Psoas muscle (tissue), 8 donors: ENCODE measurements at places on chromosomes 3 and 15. TPM values are rescaled to one million over a fixed set of nuclear protein-coding genes. Genes with fewer than 3 reads are reported as not detected.

CACNA2D2 gene
- 0.14 TPM for polyA plus RNA-seq

SCAANT1 gene
- not detected for polyA plus RNA-seq

CCRL2 gene
- polyA plus RNA-seq: 0.55 TPM

RHCG gene
- 0.55 TPM for polyA plus RNA-seq

LSG1 gene
- polyA plus RNA-seq: 46.8 TPM

IGF2BP2 gene
- 1.1 TPM for polyA plus RNA-seq

GRCh38 chr3:178850450-178851190, 221.0 kb downstream of the ZMAT3 start:
- DNase-seq: no peak

DNA sequence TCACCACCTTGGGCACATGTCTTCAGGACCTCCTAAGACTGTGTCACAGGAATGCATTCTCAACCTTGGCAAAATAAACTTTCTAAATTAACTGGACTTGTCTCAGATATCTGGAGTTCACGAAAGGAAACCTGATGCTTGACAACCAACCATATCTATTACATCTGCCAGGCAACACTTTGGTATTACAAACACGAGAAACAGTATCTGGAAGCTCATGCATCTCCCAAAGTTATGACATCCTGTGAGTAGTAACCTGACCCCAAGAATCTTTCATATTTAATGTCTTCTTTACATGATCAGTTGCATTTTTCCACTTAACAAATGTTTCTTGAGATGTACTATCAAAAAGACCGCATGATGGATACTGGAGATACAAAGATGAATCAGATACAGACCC, 465.3 kb upstream of the AGTR1 start:
- DNase-seq: no peak

- no peak for DNase-seq
These were observed 95.6 kb downstream of the DHX36 start for GRCh38 chr3:154228561-154229216.

DNA sequence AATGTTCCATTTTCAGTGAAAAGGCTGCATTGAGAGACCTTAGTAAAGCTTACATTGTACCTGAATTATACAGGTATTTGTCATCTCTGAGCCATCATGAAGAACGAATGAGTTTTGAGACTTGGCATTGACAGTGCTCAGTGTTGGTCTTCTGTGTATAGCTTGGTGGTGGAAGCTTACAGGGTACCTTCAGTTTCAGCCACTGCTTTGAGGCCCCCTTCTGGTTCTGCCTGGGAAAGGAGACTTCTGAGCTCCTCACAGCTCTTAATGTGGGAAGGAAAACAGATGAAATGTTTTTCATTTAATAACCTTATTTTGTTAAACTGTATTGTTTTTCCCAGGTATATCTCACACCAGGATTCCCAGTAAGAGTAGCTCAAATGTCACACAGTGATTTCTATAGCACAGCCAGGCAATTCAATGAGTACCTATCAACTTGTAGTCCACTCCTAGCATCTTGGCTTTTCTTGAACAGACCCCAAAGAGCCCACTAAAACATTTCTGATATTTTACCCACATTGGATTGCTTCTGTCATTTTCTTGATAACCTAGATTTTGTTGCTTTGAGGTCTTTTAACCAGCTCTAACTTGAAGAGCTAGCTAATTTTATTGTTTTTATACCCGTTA, 5.6 kb downstream of the SERPINI1 start:
- no peak for DNase-seq

GRCh38 chr15:61794881-61795280, 265.4 kb downstream of the VPS13C start:
- DNase-seq: no peak

- peak; percentile 79 for DNase-seq
These were observed 9.3 kb downstream of the COLQ start for GRCh38 chr3:15512166-15512565.

- DNase-seq: no peak
These were observed 27.6 kb downstream of the ZNF592 start for GRCh38 chr15:84775867-84776449.

- no peak for DNase-seq
These were observed 218.8 kb downstream of the UBE2E2 start for GRCh38 chr3:23421811-23422516.

DNA sequence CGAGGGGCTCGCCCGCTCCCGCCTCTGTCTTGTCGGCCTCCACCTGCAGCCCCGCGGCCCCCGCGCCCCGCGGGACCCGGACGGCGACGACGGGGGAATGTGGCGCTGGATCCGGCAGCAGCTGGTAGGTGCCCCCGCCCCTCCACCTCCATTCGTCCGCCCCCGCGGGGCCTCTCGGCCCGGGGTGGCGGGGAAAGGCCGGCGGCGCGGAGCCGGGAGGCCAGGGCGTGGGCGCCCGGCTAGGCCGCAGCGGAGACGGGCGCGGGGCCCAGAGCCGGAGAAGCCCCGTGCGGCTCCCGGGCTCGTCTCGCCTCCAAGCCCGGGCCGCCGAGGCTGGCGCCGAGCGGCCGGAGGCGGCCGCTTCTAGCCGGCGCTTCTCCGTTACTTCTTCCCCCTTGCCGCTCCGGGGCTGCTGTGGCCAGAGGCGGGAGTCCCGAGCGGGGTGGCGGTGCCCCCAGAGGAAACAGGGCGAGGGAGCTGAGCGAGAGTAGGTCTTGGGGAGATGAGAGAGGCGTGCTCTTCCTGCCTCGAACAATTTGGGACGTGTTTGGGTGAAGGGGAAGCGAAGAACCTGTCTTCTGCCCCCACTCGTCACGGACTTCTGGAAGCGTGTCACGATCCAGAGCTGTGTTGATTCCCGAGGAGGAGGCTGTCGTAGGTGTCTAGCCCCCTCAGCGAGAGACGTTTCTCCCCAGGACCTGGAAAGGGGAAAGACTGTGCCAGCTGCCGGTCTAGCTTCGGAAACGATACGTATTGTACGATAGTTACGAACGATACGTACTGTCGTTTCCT, 555 bp downstream of the ATP11B start:
- DNase-seq: peak; percentile 38

DNA sequence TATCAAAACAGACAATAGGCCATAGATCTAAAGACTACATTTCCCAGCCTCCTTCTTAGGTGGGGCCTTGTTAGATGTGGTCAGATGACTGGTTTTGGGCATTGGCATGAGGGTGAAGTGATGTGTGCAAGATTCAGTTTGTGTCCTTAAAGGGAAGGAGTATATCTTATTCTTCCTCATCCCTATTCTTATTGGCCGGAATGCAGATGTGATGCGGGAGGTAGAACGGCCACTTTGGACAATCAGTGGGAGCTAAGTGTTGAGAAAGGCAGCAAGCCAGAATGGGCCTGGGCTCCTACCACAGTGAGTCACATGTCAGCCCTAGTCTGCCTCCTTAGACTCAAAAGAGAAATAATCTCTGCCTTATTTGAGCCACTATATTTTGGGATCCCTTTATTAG, 89.8 kb upstream of the MEX3B start:
- no peak for DNase-seq

DNA sequence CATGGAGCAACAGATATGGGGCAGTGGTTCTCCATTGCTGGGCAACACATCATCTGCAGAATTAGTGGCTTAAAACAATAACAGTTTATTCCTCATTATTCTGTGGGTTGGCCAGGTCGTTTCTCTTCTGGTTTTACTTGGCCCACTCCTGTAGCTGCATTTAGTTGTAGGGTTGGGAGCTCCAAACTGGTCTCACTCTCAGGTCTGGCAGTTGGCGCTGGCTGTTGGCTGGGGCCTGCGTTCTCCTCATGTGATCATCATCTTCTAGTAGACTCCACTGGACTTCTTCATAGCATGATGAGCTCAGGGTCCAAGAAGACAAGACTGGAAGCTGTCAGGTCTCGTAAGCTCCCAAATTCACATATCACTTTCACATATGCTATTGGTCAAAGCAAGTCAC, 91.9 kb downstream of the EPHB1 start:
- DNase-seq: no peak
